Bladder microvascular endothelial cell (primary cell): ENCODE measurements at places on chromosomes 5 and 9. TPM values are rescaled to one million over a fixed set of nuclear protein-coding genes. Genes with fewer than 3 reads are reported as not detected.

LCN10 gene
- total RNA-seq = 0.13 TPM in 1 of 2 replicates, not detected in the other

PCAT7 gene
- total RNA-seq = 0.13 TPM in 1 of 2 replicates, not detected in the other

SPATA31A3 gene
- not detected in 2 replicates for total RNA-seq

FAM78A gene
- 4.7 and 5.3 TPM in 2 replicates for total RNA-seq

PCDHA1 gene
- 0.13 TPM in 1 of 2 replicates, not detected in the other for total RNA-seq

SLC34A3 gene
- not detected in 2 replicates for total RNA-seq

THBS4 gene
- total RNA-seq = not detected in 2 replicates

PLPPR1 gene
- total RNA-seq = 0.19 TPM in 1 of 2 replicates, not detected in the other

GGTA1 gene
- 0.16 and 2.5 TPM in 2 replicates for total RNA-seq

ANKRD31 gene
- under 0.01 TPM in 2 replicates for total RNA-seq

FGF1 gene
- total RNA-seq = 0.16 and 0.44 TPM in 2 replicates

GDA gene
- under 0.01 TPM in 1 of 2 replicates, not detected in the other for total RNA-seq

ZBTB43 gene
- total RNA-seq = 3.2 and 20.0 TPM in 2 replicates
